Activated T-helper 1 cell treated with anti-CD3 and anti-CD28 coated beads, Interleukin-12 subunit alpha, Interleukin-12 subunit beta, Interleukin-2, Interleukin-4 antibody, amounts not matched to agents 30 ng/mL and 10 ng/mL and 1 ng/mL, durations not matched to agents 14 hours and 24 hours and 36 hours (primary cell): ENCODE measurements at places on chromosomes 4 and X.

DNA sequence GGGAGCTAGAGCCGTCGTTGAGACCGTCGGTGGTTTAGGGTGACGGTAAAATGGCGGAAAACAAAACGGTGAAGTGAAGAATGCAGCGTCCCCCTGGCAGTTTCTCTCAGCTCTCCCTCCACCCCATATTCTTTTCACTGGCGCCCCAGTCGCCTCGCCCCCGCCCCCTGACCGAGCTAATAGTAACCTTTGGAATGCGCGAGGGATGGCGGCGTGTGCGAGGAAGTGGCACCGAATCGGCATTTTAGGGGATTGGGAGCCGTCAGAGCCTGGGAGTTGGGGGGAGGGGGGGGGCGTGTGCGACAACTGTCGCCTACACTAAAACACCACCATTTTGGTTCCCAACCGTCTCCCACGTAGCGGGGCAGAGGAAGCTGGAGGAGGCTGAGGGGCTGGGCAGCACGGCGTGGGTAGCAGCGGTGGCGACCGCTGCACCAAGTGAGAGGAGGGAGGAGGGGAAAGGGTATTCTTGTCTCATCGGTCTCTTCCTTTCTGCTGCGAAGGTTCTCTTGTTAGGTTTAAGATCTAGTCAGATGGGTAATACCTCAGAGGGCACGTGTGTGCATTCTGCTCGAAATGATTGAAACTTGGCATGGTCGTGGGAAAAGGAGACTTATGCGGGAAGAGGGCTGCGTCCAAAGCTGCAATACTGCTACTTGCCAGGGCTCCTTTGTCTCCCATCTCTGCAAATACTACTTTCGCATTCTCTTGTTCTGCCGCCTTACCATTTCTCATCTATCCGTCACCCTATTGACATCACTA is 840 bp downstream of the ZNF711 start:
- DNase-seq: no peak

GRCh38 chr4:181536196-181536746 is 706.9 kb upstream of the TENM3 start:
- no peak for DNase-seq

- DNase-seq: no peak
Observed at GRCh38 chr4:966266-967112, 6.9 kb downstream of the DGKQ start.

DNA sequence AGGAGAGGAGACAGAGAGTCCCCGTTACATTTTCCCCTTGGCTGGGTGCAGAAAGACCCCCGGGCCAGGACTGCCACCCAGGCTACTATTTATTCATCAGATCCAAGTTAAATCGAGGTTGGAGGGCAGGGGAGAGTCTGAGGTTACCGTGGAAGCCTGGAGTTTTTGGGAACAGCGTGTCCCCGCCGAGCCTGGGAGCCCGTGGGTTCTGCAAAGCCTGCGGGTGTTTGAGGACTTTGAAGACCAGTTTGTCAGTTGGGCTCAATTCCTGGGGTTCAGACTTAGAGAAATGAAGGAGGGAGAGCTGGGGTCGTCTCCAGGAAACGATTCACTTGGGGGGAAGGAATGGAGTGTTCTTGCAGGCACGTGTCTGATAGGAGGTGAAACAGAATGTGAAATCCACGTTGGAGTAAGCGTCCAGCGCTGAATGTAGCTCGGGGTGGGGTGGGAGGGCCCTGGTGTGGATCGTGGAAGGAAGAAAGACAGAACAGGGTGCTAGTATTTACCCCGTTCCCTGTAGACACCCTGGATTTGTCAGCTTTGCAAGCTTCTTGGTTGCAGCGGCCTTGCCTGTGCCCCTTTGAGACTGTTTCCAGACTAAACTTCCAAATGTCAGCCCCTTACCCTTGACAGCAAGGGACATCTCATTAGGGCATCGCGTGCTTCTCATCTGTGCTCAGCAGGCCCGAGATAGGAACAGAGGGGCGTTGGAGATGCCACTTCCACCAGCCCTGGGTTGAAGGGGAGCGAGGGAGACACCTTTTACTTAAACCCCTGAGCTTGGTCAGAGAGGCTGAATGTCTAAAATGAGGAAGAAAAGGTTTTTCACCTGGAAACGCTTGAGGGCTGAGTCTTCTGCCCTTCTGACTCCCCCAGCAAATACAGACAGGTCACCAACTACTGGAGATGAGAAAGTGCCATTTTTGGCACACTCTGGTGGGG is 2.7 kb downstream of the SHOX start:
- DNase-seq: no peak

- DNase-seq: no peak
Observed at GRCh38 chrX:26253526-26253925, 37.6 kb downstream of the MAGEB5 start.

GRCh38 chr4:168836490-168836889 is 173.6 kb downstream of the CBR4 start:
- no peak for DNase-seq

DNA sequence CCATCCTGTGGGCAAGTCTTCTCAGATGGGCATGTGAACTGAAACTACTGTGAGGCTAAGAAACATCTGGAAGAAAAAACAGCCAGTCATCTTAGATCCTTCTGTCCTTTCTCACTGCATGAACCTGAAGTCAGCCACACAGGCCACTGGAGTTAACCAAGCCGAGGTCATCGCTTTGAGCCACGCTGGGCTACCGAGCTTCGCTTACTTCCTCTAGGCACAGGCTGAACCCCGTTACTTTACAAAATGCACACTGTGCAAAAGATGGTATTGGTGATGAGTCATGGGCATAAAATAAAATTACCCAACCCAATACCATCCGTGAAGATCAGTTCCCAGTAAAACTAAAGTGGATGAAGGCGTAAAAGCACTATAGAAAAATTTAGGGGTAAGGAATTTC is 86.2 kb downstream of the MTMR1 start:
- no peak for DNase-seq

GRCh38 chr4:96073461-96073860 is 233.6 kb downstream of the PDHA2 start:
- no peak for DNase-seq

DNA sequence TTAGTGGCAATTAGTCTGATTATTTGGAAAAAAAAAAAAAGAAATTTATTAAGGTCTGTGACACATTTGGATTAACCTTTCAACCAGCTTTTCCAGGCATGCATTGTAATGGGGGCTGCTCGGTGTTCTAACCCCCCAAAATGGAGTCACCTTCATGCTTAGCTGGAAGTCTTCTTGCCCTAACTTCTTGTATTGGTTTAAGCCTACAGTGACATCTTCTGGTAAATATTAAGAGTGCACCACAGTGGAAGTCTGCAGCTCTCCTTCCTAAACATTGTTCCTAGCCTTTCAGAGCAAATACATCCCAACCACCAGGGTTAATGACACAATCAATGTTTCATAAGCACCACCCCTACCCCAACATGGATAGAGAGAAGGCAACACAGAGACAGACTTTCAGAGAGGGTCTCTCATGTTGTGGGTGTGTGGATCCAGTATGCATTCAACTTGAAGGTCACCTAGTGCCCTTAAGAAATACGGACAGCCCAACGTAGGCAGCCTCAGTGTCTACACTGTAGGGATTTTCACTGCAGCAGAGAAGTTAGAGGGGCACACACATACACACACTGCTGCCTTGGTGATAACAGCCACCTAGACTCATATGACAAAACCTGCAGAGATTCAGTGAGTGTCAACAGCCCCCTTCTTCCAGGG is 142.9 kb upstream of the MBNL3 start:
- no peak for DNase-seq

DNA sequence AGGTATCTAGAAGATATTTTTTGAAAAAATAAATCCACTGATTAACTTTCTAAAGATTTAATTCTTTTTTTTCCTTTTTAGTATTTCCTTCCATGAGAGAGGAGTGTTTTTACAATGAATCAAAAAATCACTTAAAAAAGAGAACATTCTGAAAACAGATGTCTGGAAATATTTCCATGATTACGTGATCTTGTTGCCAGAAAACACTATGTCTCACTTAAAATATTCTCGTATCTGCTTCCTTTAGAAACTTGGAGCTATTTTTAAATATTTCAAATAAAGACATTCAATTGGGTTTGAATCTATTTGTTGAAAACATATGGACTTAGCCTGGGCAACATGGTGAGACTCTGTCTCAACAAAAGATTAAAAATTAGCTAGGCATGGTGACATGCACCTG is 232.8 kb upstream of the RASGEF1B start:
- DNase-seq: no peak

GRCh38 chrX:1434871-1435240 is 17.9 kb downstream of the ASMTL start:
- DNase-seq: no peak

- DNase-seq: no peak
Observed at GRCh38 chrX:21926116-21926515, 14.4 kb upstream of the SMS start.

- no peak for DNase-seq
Observed at GRCh38 chr4:16142598-16143310, 58.9 kb upstream of the PROM1 start.

DNA sequence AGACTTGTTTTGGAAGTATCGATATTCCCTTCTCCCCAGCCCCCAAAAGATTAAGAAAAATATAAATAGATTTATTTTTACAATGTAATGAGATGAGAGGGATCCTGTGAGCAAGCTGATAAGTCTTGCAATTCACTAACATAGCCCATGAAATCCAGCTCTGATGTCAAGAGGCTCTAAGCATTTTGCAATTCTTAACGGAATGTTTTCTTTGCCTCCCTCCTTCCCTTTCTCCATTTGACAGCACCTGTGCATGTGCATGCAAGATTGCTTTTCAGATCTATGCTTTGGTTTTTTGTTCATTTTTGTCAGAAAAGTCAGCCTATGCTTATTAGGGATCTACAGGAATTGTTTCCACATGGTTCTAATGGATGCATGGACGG is 169.9 kb downstream of the SLIT2 start:
- DNase-seq: no peak

DNA sequence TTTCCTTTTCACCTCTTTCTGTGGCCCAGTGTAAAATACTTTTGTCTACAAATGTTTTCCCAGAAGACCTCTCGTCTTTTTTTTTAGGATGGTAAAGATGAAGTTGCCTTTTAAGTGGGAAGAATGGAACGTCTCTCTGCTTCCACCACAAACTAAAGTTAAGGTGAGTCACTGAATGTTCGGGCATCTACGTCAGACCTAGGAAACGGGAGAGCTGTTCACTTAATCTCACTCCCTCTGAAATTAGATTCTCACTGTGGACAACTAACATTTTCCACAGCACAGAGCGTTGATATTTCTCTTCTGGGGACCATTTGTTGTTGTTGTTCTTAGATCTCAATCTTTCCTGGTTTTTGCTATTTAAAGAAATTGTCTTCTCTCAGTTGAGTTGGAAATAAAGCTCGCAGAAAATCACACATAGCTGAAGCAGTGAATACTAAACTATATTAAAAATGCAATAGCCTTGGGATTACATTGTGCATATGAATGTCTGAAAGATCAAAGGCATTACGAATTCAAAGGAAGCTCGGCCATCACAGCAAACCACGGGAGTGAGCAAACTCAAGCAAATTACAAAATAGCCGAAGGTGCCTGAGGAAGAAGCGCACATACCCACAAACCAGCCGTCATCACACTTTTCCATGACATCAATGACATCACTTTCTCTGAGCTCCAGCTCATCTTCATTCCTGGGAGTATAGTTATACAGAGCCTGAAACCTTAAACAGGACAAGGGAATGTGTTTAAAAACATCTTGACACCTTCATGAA is 53.9 kb upstream of the PDLIM3 start:
- no peak for DNase-seq

DNA sequence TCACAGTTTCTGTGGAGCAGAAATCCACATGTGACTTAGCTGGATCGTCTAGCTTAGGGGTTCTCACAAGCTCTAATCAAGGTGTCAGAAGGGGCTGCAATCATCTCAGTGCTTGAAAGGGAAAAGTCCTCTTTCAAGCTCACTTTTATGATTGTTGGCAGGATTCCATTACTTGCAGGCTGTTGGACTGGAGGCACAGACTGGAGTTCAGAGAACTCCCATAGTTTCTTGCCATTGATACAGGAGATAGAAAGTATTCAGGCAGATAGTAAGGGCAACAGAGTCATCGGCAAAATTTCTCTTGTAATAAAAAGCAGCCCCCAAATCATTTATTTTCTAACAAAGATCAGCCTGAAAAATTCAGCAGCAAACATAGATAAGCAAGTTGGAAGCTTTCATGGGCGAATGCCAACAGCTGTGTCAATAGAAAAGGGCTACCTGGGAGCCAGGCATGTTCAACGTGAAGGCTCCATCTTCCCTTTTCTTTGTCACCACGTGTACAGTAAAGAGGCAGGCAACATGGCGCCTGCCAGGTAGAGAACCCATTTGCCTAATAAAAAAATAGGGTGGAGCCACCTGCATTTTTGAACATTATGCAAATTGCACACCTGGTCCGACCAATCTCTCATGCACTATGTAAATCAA is 64.4 kb downstream of the CXCL13 start:
- no peak for DNase-seq

- no peak for DNase-seq
Observed at GRCh38 chr4:76630741-76631140, 195.7 kb downstream of the SHROOM3 start.

GRCh38 chr4:10684631-10685030 is at the start of gene CLNK:
Gene CLNK (minus strand): TSS chr4:10684768. CDS start chr4:10667869, 16,899 bp downstream.
- no peak for DNase-seq

DNA sequence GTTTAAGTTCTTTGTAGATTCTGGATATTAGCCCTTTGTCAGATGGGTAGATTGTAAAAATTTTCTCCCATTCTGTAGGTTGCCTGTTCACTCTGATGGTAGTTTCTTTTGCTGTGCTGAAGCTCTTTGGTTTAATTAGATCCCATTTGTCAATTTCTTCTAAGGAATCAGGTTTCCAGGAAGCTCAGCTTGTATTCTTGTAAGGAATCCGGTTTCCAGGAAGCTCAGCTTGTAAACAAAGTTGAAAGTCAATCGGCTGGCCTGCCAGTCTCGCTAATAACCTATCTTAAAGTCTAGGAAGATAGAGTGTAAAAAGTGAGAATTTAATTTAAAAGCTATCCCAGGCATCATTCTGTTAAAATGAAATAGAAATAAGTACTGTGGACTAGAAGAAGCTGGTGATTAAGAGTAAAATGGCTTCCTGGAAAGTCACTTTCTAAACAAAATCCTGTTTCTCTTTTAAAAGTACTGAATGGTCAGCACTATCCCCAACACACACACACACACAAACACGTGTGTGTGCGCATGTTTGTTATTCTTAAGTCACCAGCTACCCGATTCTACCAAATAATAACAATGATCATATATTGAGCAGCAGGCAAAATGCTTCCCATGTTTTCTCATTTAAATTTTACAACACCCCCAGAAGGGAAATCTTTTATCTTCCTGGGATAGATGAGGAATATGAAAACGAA is 171.7 kb downstream of the PAPSS1 start:
- no peak for DNase-seq

- DNase-seq: no peak
Observed at GRCh38 chrX:34350561-34351335, 218.6 kb upstream of the FAM47A start.

DNA sequence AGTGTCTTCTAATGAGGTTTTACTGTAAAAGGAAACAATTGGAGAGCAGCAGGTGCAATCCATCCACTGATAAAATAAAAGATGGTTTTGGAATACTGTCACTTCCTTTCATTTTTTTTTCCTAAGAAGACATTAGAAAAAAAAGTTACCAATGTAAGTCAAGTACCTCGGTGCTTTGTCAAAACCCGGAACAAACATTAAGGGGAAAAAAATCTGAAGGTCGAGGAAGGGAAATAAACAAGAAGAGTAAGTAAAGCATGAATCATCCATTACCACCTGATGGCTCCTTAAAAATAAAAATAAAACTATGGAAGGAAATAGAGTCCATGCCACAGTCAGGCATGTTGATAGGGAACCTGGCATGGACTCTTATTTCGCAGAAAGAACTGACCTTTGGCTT is 15.3 kb upstream of the XPNPEP2 start:
- no peak for DNase-seq

GRCh38 chr4:157572951-157573350 is 352.4 kb downstream of the GRIA2 start:
- no peak for DNase-seq
